Stimulated activated CD8-positive, alpha-beta memory T cell treated with anti-CD3 and anti-CD28 coated beads, Interleukin-15, amount 100 ng/mL, for 24 hours (primary cell): ENCODE measurements at places on chromosomes 5 and 9.

DNA sequence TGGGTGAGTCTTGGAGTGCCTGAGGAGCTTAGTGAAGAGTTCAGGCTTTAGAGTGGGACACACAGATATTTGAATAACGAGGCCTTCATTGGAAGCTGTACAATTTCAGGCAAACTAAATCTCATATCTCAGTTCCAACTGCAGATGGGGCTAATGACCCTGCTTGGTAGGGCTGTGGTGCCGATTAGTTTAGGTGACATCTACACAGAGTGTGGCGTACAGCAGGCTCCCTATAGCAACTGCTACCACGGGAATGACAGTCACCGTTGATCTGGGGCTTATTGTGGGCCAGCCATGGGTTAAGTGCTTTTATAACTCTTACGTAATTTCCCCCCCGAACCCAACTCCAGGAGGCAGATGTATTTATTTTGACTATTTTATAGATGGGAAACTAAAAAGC, 70.8 kb downstream of the FAT2 start:
- no peak for DNase-seq

- no peak for DNase-seq
These were observed 4.3 kb upstream of the SLC36A2 start for GRCh38 chr5:151351671-151352070.

DNA sequence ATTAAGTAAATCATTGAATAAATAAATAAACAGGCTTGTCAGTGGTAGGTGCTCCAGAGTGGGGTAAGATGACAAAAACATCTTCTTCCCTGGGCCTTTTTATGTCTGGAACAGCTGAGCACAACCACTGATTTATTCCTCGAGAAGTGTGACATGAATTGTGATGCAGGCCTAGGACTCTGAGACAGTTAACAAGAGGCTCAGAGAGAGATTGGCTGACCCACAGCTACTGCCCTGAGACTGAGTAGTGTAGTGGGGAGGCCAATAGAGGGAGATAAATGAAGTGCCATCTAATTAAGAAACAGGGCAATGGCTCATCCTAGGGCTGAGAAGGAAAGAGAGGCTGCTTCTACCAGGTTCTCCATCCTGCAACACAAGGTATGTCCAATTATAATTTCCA, 369.3 kb upstream of the TRPC7 start:
- DNase-seq, result no peak

GRCh38 chr9:4563105-4563504, 72.8 kb downstream of the SLC1A1 start:
- no peak for DNase-seq

DNA sequence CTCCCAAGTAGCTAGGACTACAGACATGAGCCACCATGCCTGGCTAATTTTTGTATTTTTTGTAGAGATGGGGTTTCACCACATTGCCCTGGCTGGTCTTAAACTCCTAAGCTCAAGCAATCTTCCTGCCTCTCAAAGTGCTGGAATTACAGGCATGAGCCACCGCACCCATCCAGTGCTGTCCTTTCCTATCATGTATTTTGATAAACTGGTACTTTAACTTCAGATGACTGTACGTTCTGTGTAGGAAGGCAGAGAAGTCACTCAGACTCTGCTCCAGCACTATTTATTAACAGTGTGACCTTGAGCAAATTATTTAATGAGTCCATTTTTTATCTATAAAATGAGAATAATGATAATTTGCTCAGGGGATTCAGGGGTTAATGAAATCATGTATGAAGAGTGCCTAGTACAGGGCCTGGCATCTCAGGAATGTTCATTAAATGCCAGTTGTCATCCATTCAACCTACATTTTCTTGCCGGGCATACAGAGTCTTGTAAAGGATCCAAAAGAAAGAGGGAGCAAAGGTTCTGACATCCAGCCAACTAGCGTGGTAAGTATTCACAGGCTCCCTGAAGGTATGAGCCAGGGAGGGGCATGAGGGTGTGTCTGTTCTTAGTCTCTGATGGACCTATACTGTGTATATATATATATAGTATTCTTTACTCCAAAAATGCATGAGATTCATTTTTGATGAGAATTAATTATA, 201.9 kb downstream of the PBX3 start:
- no peak for DNase-seq

GRCh38 chr5:176653401-176654385, 6.4 kb downstream of the TSPAN17 start:
- DNase-seq, result peak; percentile 31

DNA sequence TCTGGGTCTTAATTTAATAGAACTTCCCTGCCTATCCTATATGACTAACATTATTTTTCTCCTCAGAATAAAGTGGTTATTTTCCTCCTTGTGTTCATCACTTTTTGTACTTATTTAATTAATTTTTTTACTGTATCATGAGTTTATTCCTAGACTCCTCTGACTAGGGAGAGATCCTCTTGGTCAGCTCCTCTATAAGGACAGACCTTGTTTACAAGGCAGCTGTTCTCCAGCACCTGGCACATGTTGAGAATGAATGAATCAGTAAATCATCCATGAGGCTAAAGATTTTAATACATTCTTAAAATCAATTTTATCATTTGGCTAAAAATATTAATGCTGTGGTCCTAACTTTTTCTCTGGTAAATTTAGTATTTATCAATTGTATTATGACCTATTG, 139.8 kb downstream of the NUDT12 start:
- DNase-seq, result no peak

- DNase-seq, result no peak
These were observed 135.0 kb downstream of the SNCAIP start for GRCh38 chr5:122447072-122447471.

DNA sequence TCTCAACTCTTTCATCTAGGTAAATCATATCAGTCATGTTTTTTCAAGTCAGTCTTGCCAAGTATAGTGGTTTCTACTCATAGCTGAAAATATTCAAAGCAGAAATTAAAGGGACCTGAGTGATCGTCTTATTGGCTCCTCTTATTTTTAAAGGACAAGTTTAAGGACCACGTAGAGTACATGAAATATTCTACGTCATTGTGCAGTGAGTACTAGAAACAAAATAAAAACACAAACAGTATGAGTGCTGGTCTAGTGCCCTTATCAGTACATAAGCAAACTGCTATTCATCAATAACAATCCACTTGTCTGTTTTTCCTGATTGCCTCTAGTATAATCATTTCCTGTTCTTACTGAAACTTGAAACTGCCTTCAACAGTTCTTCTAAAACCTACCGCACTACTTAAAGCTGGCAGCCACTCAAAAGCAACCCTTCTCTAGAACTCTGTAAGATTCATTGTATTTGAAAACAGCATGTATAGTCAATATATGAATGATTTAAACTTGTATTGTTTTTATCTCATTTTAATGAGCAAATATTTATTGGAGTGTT, 853.7 kb downstream of the TAF11L14 start:
- no peak for DNase-seq

DNA sequence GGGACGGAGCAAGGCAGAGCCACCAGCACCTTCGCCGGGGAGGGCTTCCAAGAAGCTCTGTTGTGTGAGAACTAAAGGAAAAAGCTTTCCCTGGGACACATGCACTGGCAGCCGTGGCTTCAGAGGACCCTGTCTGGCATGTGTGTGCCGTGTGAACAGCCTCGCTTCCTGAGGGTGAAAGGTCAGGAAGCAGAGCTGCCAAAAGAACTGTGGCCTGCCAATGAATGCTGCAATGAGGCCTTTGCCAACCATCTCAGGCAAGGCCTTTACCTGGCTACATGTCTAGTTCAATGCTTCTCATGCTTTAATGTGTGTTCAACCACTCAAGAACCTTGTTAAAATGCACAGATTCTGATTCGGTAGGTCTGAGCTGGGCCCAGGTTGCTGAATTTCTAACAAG, 53.5 kb downstream of the NIPSNAP3B start:
- no peak for DNase-seq

DNA sequence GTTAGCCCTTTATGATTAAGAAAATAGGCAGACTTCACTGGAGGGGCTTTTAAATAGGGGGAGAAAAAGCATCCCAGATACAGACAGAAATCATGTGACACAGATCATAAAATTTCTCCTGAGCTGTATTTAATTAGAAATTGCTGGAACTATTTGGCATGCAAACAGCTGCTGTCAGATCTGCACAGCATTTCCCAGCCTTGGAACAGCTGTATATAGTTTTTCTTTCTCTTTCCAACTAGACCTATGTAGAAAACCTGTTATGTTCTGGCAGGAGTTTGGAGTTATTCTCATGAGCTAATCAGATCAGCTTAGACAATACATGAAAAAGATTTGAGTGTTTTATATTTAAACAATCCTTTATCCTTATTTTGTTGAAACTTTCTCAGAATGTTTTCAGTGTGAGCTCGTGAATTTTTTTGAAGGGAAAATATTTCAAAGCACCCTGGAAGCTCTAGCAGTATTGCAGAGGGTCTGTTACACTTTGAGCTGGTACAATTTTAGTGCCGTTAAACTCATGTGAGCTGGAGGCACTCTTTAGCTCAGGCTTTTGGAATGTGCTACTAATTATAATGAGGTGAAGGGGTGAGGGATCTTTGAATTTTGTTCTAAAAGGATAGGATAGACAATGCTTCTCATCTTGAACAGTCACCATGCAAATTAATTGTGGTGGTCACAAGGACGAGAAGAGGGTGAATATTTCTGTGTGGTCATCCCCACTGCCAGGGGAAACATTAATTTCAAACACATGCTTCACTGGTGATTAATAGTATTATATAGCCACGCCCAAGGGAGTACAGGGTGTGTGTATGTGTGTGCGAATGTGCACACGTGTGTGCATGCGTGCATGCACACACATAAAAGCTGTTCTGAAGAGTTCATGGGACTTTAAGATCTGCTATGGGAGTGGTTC, 239.4 kb upstream of the FBXL7 start:
- DNase-seq, result no peak

- no peak for DNase-seq
These were observed 186.7 kb upstream of the RASA1 start for GRCh38 chr5:87081016-87081415.

DNA sequence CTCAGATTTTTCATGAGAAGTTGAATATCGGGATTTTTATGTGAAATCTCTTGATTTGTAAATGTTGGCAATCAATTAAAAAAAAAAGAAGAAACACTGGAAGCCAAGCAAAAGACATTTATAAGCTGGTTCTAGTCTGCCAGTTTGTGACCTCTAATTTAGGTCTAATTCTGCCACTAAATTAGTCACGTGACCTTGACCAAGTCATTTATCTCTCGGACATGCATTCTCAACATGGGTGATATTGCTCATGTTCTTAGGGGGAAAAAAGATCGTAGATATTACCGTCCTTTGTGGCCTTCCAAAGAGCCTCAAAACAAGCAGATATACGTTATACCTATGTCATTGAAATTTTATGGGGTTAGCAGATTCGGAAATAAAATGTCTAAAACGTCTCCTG, 52.9 kb upstream of the PTPDC1 start:
- DNase-seq, result no peak

DNA sequence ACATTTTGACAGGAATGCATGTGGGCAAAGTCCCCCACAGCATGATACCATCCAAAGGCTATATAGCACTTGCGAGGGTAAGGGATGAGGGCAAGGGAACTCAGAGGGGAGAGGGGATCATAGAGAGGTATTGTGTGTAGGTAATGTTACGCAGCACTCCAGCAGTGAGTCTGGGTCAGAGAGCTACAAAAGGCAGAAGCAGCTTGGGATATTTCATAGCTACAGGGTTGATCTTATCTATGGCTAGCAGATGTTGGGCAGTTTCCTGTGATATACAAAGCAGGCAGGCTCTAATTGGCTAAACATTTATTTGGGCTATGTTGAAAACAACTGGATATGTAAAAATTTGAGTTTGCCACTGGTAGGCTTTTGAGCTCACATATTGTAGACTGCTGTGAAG, 17.8 kb upstream of the SLCO4C1 start:
- DNase-seq, result no peak

DNA sequence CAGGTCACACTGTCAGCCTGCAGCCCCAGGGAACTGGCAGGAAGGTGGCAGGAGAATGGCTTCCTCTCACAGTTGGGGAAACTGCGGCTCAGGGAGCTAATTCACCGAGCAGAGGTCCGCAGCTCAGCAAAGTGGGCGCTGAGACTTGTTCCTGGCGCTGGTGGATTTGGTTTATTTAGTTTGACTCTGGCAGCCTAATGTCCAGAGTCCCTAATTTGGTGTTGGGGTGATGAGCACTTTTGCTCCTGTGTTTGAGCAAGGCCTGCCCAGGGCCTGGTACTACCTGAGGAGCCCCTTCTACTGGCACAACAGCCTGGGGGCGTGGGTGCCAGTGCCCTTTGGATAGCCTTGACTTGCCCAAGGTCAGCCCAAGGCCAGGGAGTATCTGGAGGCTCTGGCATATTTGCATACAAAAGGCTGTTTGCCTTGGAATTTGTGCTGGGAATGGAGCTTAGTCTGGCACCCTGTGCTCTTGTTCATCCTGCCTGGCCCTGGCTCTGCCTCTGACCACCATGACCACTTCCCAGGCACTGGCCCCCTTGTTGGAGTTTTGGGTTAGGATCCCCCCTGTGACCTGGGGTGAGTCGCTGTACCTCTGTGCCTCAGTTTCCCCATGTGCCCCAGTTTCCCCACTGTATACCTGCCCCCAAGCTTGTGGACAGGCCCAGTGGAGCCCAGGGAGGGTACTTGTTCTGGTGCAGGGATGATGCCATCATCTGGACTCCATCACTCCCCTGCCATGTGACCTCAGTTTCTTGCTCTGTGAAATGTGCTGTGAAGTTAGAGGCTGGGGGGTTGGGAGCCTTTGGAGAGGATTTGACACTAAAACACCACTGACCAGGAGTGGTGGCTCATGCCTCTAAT, 1.4 kb downstream of the SUSD3 start:
- no peak for DNase-seq

GRCh38 chr5:54320256-54320655, 9.9 kb upstream of the ARL15 start:
- no peak for DNase-seq

- DNase-seq, result no peak
These were observed 48.1 kb upstream of the COL5A1 start for GRCh38 chr9:134593286-134594077.

GRCh38 chr5:93922551-93922950, 181.2 kb upstream of the POU5F2 start:
- DNase-seq, result no peak

- DNase-seq, result no peak
These were observed 290.8 kb downstream of the TRPM3 start for GRCh38 chr9:70830618-70831017.

DNA sequence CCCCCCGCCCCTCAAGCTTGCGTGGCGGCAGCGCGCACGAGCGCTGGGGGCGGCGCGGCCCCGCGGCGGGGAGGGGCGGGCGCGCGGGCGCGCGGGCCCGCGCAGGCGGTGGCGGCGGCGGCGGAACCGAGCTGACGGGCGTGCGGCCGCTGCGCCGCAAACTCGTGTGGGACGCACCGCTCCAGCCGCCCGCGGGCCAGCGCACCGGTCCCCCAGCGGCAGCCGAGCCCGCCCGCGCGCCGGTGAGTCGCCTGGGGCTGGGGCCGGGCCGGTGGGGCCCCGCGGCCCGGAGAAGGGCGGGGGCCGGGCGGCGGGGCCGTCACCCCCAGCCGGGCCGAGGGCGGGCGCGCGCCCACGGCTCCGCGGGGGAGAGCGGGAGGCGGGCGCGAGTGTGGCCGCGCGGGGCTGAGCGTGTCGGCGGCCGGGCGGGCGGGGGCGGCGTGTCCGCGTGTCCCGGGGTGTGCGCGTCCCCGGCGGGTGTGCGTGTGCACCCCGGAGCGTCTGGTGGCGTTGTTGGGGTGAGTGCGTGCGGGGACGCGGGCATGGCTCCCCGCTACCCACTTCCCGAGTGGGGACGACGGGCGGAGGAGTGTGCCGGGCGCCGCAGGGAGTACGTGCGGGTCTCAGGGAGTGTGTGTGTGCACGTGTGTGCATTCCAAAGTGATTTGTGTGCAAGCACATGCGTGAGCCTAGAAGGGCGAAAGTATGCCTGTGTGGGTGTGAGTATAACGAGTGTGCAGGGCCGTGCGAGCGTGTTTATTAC, at the start of gene NEK6:
TSS of gene NEK6 (plus strand) at position 106 of the 763 bp plus-strand sequence. CDS start 44,016 bp downstream, outside the sequence.
- DNase-seq, result peak; percentile 15
